SK-N-MC (cell line): ENCODE measurements at places on chromosomes 6 and 20.

DNA sequence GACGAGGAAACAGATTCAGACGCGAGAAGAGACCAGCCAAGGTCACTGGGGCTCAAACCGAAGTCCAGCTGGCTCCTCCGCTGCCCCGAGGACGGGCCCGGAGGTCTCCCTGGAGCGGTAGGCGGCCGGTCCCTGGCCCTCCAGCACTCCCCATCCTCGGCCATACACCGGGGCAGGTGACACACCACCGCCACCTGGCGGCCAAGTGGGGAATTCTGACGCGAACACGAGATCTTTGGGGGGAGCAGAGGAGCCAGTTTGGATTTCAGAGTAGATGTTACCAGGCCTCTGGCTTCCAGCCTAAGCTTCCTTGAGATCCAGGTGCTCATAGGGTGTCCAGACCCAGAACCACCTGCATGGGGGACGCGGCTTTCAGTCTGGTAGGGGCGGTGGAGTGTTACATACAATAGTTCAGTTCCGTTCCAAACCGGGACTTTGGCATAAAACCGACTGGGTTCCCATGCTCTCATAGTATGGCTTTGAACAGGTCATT, 16.1 kb downstream of the BPIFB1 start:
- DNase-seq = no peak

- no peak for DNase-seq
Observed at GRCh38 chr20:15236812-15237211, 899.4 kb upstream of the FLRT3 start.

GRCh38 chr20:24046888-24047287, 58.3 kb upstream of the GGTLC1 start:
- DNase-seq = no peak

GRCh38 chr6:31354158-31354863, 2.7 kb downstream of the HLA-B start:
- DNase-seq = no peak

- no peak for DNase-seq
Observed at GRCh38 chr20:41639630-41640029, 21.5 kb upstream of the CHD6 start.

DNA sequence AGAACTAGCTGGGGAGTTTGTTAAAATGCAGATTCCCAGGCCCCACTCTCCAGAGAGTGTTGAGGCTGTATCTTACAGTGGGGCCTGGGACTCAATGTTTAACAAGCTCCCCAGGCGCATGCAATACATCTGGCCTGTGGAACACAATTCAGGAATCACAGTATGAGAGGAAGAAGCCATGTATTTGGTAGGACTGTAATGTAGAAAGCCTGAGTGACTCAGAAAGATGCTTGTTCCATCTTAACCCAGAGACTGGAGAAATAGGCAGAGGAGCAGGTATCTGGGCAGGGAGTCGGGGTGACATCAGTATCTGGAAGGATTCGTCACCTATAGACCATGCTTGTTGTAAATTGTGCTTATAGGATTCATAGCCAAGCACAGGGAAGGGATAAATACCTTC, 90.5 kb downstream of the UNC5CL start:
- no peak for DNase-seq

GRCh38 chr6:13437218-13437996, 50.0 kb downstream of the GFOD1 start:
- no peak for DNase-seq

GRCh38 chr6:92589996-92590395, 829.4 kb downstream of the EPHA7 start:
- no peak for DNase-seq
